T-helper 2 cell (primary cell): ENCODE measurements at places on chromosomes 4 and X.

DNA sequence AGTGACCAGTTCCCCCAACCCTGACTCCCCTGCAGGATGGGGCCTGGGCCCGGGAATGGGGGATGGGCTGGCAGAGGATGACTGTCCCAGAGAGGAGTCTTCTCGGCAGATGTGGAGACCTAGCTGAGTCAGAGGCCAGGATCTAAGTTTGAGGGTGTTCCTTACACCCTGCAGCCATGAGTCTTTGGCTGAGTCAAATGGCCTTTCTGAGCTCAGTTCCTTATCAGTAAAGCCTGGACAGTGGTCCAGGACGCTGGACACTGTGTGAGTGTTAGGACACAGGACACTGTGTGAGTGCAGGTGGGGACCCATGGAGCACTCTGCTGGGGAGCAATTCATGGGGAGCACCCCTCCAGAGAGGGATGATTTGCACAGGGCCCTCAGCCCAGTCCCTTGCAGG is 5.0 kb downstream of the IL9R start:
- DNase-seq = no peak

GRCh38 chr4:88765729-88766128 is 68.1 kb upstream of the NAP1L5 start:
- no peak for DNase-seq

- peak; percentile 11 for DNase-seq
Measured at GRCh38 chrX:132023896-132024386, 839 bp downstream of the STK26 start.

- DNase-seq = no peak
Measured at GRCh38 chr4:144611850-144612249, 34.1 kb upstream of the HHIP start.

DNA sequence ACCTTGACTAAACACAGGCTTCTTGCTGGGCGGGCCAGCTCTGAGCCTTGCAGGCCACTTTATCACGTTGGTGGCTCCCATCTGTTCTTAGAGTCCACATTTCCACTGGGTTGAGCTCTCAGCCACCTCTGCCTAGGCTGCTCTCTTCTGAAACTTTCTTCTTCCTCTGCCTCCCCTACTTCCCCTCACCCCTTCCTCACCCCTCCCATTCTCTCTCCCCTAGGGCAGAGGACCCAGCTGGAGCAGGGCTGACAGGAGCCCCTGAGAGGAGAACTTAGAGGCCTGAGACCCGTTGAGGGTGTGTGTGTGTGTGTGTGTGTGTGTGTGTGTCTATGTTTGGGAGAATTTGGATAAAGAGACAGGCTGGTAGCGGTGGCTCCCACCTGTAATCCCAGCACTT is 19.9 kb upstream of the TMSB4X start:
- DNase-seq = no peak

DNA sequence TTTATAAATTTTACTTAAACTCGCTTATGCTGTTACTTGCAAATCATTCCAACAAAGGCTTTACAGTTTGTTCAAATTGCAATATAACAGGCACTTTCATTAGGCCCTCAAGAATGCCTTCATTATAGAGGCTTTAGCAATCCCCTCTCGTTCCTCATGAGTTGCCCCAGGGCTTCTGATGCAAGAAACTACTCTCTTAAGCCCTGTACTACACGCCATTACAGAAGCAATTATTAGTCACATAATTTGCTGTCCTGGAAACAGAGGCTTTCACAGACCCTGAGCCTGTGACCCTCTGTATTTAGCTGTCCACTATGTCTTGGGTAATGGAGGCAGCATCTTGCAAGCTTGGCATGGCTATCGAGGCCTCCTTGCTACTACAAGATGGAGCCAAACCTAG is 965.9 kb upstream of the DIAPH2 start:
- no peak for DNase-seq

GRCh38 chrX:104668550-104668949 is 102.6 kb downstream of the IL1RAPL2 start:
- DNase-seq = no peak

DNA sequence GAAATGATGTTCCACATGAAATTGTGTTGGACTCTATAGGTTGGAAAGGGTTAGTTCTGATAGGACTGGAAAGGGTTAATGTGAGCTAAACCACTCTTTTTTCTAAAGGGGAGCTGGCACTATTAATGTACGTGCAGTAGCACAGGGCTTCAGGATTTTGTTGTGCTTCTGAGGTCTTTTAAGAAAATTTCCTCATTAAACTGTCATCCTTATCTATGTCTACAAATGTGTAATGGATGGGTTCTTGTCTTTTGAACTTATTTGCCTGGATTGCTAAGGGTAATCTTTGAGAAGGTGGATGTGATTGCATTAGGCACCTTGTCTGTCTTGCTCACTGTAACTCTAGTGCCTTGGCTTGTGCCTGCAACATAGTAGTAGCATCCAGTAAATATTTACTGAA is 106.0 kb upstream of the SLC4A4 start:
- DNase-seq = no peak

DNA sequence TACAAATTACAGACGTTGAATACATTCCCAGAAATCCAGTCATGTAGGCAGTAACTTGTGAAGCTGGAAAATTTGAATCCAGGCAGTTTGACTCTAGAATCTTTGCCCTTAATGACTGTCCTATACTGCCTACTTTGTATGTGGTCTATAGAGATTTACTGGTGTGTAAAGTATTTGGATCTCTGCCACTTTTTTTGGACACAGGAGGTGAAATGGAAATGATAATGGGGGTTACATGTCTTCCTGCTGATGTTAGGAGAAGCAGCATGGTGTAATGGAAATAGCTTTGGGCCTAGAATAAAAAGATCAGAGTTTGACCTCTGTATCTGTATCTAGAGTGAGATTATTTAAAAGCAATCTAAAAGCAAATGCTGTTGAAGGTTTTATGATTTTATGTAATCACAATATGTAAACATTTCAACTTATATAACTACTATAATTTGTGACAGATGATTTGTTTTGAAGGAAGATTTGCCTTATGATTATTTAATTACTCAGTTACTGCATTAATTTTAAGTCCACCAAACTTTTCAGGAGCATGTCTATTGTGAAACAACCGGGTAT is 3.3 kb downstream of the COL4A5 start:
- no peak for DNase-seq

- no peak for DNase-seq
Measured at GRCh38 chrX:9515489-9515888, 50.6 kb downstream of the TBL1X start.

DNA sequence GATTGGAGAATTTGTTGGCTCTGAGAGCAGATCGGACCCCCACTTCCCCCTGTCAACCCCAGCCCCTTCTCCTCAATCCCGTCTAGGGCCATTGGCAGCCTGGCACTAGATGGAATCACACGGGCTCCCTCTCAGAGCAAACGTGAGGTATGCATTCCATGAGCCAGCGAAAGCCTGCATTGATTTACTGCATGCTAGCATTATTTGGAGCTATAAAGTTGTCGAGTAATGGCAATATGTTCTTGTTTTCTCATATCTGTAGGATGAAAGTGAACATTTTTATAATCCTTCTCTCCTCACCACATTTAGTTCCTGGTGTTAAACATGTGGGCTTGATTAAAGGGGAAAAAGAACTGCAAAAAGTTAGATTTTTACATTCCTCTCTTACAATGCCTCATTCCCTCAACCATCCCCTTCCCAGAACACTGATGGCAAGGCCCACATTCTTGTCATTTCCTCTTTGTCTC is 159.2 kb downstream of the SPRY1 start:
- DNase-seq = no peak

- DNase-seq = no peak
Measured at GRCh38 chr4:71261001-71261400, 77.8 kb upstream of the SLC4A4 start.

DNA sequence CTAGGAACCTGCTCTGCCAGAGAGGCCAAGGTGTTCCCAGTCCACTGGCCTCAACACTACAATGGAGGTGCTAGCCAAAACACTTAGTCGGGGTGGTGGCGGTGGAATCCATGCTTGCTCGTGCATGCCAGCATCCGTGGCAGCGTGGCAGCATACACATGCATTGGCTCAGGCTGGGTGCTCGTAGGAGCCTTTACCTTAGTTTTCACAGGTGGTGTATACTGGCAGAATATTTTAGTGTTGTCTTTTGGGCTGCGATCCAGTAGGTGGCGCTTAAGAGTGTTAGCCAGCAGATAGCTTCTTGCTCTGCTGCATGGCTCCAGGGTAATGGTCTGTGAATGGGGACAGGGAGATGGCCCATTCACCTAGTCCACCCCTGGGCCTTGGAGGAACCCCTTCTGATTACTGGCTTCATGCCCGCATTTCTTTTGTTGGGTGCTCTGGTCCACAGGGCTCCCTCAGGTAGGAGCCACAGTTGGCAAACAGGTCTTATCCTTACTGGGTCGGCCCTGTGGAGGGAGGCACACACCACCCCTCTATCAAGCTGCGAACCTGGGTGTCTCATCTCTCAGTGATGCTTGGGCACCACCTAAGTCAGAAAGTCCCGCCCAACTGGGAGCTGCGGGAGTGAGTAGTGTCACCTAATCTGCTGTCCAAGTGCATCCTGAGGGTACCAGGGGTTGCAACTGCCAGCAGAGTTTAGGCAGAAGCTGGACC is 40.0 kb downstream of the RIPPLY1 start:
- DNase-seq = no peak

- no peak for DNase-seq
Measured at GRCh38 chr4:1556541-1557220, 127.4 kb downstream of the FAM53A start.

DNA sequence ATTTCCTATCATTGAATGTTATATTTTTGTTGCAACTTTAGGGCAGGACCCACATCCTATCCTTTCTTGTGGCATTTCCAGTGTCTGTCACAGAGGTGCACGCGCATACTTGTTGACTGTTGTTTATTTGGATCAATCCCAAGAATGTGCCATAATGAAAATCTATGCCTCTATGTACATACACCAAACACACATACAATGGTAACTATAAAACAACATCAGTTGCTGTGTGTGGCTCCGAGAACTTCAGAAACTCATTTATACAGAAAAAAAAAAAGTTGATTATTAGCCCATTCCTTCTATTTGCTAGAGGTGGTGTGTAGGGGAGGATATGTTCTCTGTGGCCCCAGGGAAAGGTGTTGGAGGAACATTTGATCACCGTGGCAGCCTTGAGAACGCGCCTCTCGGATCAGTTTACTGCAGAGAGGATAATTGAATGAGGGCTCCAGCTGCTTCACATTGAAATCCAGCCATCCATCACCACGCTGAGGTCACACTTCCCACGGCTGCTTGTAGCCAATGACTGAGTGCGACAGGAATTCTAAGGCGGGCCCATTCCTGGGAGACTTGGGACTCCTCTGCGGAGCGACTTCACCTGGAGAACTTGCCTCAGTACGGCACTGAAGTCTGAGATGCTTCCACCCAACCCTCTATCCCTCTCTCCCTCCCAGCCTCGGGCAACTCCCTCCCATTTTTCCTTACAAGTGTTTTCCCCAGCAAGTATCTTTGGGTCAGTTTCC is 19.5 kb downstream of the SMPX start:
- DNase-seq = no peak

DNA sequence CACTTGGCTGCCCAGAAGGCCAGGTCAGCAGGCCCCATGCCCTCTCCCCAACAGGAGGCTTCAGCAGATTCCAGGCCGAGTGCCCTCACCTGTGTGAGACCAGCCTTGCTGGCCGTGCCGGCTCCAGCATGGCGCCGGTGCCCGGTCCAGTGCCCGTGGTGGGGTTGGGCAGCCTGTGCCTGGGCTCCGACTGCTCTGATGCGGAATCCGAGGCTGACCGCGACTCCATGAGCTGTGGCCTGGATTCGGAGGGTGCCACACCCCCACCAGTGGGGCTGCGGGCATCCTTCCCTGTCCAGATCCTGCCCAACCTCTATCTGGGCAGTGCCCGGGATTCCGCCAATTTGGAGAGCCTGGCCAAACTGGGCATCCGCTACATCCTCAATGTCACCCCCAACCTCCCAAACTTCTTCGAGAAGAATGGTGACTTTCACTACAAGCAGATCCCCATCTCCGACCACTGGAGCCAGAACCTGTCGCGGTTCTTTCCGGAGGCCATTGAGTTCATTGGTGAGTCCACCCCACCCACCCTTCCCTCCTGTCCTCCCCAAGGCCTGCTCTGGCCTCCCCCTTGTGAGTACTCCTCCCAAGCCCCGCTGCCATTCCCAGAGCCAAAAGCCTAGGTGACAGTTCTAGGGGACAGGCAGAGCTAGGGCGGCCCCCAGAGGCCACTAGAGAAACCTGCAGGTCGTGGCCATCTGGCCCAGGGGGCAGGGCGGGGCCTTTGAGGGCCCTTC is 2.3 kb downstream of the DUSP9 start:
- no peak for DNase-seq

GRCh38 chrX:130825525-130825924 is 77.5 kb downstream of the ENOX2 start:
- no peak for DNase-seq

DNA sequence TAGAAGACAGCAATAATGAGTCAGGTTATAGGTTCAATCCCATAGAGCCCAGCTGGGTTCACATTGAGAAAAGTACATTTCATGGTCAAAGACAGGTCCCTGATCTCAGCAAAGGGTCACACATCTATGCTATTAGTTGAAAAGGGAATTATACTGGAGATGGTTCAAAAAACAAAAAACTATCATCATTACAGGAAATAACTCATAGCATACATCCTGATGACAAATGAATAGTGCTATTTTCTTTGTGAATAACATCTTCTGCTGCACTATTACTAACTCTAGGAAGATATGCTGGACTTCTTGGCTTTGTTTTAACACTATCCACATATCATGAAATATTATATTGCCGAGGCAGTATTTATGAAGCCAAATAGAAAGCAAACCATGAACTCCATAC is 202.5 kb upstream of the MAB21L2 start:
- no peak for DNase-seq

DNA sequence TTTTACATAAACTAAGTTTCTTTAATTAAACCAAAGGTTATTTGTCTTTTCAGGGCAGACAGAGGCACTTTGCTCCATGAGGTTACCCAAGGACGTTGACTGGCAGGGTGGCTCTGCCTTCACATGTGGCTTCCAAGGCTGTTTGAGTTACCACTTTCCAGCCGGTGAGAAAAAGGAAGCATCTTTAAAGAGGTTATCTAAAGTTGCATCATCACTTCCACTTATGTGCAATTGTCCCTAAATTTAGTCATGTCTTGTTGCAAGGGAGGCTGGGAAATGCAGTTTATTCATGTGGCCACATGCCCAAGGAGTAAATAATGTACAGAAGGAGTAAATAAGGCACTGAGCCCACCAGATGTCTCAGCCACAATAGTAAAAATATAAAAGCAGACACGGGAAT is 29.0 kb upstream of the RAP1GDS1 start:
- no peak for DNase-seq

- DNase-seq = no peak
Measured at GRCh38 chrX:136255541-136255940, 4.3 kb upstream of the MAP7D3 start.

DNA sequence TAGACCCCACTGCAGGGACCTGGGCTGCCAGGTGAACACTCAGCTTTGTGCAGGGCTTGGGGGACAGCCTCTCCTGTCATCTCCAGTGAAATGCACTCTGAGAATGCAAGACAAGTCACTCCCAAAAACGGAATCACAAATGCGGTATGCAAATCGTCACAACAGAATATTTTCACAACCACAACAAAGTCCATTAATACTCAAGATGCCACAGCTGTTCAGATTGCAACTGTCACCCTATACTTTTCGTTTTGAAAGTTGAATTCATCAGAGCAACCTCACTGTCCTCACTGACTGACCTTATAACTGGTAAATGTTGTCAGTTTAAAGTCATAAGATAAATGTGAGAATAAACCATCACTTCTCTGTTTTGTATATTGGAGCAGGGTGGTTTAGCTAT is 16.6 kb downstream of the JAKMIP1 start:
- DNase-seq = peak; percentile 91

- no peak for DNase-seq
Measured at GRCh38 chr4:129218897-129219296, 122.9 kb downstream of the C4orf33 start.

- no peak for DNase-seq
Measured at GRCh38 chr4:76188557-76188956, 25.1 kb downstream of the SCARB2 start.
